ENCODE measurements at places on chromosomes 2 and 18.

DNA sequence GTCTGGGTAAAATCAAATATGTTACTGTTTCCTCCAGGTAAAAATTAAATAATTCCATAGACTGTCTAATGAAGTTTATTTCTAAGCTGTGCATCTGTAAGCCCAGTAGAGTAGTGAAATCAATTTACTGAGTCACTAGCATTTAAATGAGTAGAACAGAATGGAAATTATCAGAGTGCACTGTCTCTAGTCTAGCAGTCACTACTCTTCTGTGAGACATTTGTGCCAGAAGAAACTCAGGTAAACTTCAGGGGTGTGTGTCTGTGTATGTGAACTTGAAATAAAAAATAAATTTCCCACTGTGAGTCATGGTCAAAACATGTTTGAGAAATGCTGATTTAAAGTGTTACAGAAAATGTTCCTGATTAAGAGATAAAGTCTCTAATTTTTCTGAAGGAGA, 146.4 kb downstream of the RIF1 start:
- no peak for DNase-seq

DNA sequence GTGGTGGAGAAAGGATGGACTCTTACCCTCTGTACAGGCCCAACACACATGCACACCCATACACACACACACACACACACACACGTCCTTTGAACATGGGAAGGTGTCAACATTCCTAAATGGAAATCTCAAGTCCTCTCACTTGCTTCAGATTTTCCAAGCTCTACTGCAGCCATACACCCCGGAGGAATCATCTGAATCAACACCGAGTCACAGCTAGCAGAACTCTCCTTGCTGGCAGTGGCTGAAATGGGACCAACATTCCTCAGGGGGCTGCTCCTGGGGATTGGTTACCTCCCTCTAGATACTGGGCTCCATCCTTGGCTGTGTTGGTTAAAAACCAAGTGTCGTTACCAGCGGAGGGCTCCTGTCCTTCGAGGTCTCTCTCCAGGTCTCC, 112.7 kb downstream of the BCL11A start:
- no peak for DNase-seq

- DNase-seq: peak; percentile 26
These were observed 249.0 kb downstream of the TRIB2 start for GRCh38 chr2:12965540-12966269.

DNA sequence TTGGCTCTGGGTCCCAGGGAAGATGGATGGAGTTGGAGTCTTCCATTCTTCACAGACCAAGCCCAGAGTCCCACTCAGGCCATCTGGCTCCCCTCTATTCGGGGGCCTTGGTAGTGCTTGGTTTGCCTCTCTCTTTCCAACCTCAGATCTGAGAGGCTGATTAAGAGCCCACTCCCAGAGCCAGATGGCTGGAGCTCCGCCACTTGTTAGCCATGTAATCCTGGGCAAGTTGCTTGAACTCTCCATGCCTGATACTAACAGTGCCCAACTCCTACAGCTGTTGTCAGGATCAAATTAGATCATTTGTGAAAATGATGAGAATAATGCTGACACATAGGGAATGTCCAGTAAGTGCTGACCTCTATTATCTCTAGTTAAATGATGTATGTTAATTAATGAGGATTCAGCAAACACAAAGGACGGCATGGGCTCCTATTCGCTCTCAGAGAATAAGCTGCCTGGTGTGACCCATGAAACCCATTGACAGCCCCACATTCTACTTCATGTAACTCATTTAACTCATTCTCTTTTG, 46.6 kb upstream of the SLC14A1 start:
- DNase-seq: no peak

- DNase-seq: no peak
These were observed 452.4 kb upstream of the CDH7 start for GRCh38 chr18:65298422-65298821.

GRCh38 chr2:46615986-46616485, 136.7 kb downstream of the TMEM247 start:
- DNase-seq: no peak

DNA sequence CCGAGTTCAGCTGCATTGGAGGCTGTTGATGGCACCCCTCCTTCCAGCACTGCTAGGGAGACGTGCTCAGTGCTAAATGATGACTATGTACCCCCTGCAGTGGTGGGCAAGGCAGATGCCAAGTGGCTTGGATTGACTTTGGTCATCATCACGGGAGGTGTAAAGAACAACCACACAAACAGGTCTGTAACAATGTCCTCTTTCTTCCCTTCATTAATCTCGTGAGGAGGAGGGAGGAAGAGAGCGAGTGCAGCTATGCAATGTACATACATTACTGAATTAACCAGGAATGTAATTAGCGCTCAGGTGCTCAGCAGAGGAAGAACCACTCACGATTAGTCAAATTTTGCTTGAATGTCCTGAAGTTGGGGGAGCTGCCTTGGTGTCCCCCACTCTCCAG, 173.9 kb upstream of the SKOR2 start:
- DNase-seq: no peak

DNA sequence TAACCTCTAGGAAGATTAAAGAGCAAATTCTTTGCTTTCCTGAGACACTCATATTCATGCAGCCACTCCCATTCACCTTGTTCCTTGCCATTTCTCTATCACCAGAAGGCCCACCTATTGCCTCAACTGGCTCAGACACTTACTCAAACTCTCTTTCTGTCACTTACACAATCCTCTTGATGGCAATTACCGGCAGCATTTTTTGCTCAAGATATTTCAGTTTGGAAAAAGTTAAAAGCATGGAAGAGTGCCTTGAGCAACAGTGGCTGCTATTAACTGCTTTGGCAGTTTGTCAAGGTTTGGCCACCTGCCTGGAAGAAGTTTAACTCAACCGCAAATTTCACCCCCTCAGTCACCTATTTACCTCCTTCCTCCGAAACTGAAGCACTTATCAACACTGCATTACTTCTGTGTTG, 1104.0 kb upstream of the PIK3C3 start:
- no peak for DNase-seq

- DNase-seq: no peak
These were observed 44.1 kb upstream of the TTC39C start for GRCh38 chr18:23970161-23971096.

- no peak for DNase-seq
These were observed 135.3 kb downstream of the ZNF236 start for GRCh38 chr18:76957384-76958355.

DNA sequence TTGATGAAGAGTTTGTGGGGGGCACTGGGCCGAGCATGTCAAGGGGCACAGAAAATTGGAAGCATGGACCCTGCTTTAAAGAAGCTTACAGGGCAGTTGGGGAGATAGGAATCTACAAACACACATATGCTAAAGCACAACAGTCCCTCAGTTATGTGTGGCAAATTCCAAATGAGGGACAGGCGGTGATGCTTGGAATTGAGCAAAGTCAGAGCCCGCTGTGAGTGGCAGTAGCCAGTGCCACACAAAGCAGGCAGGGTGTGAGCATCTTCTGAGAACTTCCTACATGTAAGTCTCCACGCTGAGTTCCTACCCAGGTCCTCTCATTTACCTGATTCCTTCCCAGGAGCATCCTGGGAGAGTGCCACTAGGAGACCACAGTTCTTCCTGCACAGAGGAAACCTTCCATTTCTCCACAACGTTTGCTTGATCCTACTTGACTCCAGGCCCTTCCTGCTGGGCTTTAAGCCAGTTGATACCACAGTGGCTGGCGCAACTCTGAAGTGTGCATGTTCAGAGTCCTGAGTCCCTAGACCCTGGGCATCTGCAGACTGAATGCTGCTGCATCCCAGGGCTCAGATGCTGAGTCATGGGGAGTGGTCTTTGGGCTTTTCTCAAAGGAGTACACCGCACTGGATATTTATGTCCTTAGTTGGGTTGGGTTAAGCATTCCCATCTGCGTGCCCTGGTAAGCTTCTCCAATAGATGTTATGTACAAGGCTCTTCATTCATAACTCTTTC, 287.3 kb upstream of the REV1 start:
- no peak for DNase-seq

DNA sequence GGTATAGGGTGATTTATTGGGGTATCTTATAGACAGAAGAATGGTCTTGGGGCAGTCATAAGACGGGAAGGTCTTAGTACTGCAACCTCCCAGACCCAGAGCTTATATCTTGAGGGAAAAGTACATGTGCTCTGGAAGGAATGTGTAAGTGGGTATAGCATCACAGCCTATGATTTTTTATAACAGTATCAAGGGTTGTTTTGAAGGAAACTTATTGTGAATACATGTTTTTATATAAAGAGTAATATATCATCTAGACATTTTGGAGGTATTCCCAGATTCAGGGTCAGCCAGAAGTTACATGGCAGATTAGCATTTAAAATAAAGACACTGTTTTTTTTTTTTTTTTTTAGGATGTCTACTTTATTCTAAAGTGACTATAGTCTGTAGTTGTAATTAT, 47.6 kb upstream of the STON1 start:
- DNase-seq: no peak

DNA sequence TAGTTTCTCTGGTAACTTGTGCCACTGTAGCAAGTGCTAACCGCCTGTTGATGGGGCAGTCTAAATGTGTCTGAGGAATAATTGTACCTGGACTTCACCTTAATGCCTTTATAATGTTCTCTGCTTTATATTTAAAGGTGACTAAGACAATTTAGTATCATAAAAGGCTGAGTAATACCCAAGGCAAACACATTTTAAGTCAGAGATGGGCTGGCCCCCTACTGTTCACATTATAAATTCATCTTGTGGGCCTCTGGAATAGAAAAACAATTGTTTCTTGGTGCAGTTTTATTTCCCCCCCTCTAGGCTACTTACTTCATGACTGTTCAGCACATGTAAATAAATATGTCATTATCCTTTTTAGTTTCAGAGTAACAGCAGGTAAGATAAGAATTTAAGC, 559.3 kb upstream of the PIK3C3 start:
- no peak for DNase-seq

DNA sequence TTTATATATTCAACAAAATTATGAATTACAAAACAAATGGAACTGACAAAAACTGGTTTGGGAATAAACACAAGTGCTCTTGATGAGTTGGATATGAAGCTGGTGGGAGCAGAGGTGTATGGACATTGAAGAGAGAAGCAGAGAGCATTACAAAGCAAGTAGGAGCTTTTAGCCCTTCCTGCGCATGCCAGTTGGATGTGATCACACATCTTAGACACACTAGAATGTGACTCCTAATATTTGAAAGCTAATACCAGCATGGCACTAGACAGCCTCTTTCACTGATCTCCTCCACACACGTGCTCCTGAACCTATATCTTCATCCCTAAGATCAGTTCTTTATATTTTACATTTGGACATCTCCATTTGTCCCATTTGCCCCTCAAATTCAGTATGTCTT, 298.1 kb downstream of the MTX2 start:
- no peak for DNase-seq

- no peak for DNase-seq
These were observed 34.2 kb downstream of the TMEM17 start for GRCh38 chr2:62471816-62472215.

DNA sequence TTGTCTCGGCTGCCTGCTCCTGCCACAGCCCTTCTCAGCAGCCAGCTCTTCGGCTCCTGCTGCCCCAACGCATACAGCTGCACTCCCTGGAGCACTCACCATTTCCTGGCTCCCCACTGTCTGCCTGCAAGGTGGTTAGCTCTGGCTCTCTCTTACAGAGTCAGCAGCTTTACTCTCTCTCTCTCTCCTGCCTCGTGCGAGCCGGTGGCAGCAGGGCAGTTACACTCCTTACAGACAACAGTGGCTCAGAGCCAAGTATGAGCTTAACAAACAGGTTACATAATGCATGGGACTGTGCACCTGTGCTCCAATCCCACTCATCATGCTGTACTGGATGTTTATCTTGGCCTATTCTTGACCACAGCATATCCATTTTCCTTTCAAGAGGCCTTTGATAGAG, 47.4 kb upstream of the DNAJC10 start:
- DNase-seq: no peak

GRCh38 chr2:133952420-133952819, 301.5 kb upstream of the MGAT5 start:
- DNase-seq: no peak

GRCh38 chr2:53114582-53114981, 653.0 kb upstream of the CHAC2 start:
- DNase-seq: no peak

- no peak for DNase-seq
These were observed 126.6 kb downstream of the DPP4 start for GRCh38 chr2:161947406-161947805.

GRCh38 chr2:68726608-68727367, 7.8 kb upstream of the ARHGAP25 start:
- DNase-seq: peak; percentile 7

DNA sequence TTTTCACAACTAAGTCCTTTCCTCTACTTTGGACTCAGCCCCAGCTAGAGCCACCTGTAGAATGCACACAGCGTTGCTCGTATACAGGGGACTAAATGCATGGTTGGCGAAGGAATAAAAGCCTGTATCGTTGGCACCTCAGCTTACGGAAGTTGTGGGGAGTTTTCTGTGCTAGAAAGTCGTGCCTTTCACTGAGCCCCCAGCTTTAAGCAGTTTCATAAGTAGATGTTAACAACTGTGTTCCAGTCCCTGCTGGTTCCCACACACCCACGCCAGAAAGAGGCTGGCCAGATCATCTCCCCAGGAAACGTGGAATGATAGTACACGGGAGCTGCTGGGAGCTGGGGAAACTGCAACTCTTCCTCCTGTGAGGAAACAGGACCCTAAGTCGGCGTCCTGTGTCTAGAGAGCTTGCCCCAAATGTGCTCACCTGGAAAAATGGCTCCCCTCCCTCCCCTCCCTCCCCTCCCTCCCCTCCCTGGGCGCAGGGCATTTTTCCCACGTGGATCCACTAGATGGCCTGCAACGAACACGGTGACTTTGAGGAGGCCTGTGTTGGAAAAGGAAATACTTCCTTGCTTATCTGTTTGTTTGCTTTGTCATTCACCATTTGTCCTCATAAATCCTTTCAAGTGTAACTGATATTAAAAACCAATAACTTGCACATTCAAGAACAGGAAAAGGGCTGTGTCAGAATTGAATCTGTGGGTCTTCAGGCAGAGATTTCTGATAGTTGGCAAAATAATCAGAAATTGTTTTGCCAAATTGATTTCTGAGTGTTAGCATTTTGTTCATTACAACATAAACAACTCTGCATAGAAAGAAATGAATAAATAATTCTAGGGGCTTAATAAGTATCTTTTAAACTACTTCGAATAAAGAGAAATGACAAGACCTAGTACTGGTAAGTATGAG, 43.9 kb upstream of the RFX8 start:
- peak; percentile 56 for DNase-seq

GRCh38 chr2:81839780-81840179, 1535.2 kb upstream of the LRRTM1 start:
- no peak for DNase-seq

All from RCC 7860 (cell line).